NCI-H524 (cell line): ENCODE measurements at places on chromosomes 7 and 10.
A peak's percentile ranks its signal among the peaks of the same experiment; 100 is the strongest.

- no peak for DNase-seq
These were observed 171.0 kb upstream of the SHH start for GRCh38 chr7:155983176-155983815.

- DNase-seq = peak; percentile 17
These were observed 154.2 kb downstream of the SEMA3A start for GRCh38 chr7:84040355-84040754.

GRCh38 chr7:45160417-45160881 lies 2.9 kb downstream of the RAMP3 start:
- DNase-seq = no peak

DNA sequence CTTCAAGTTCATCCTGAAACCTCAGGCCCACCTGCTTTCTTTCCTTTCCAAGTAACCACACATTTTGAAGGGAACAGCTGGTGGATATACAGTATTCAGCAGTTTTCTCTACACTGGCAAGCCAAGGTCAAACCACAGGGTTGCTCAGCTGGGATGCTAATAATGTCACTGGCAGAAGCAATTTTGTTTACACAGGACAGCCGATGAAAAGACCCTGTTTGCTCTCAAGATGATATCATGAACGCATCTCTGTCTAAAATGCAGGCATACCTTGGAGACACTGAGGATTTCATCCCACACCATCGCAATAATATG lies 186.2 kb downstream of the USP6NL start:
- DNase-seq = no peak

- DNase-seq = no peak
These were observed 4.0 kb downstream of the CALD1 start for GRCh38 chr7:134783294-134784069.

DNA sequence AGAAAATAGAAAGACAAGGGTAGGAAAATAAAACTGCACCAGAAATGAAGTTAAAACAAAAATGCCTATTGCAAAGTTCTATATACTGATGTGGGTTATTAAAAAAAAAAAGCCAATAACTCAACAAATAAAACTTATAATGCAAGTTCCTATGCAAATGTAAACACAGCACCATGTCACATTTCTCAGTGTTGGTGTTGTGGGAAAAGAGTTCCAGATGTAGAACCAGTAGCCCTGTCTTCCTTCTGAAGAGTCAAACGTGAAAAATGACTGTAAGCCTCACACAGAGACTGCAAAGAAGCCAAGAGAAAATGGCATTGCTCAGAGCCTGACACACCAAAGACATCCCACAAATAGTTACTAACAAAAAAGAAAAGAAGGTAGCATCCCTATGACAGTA lies 10.1 kb downstream of the PON2 start:
- no peak for DNase-seq

GRCh38 chr7:117781707-117782106 lies 91.5 kb downstream of the CTTNBP2 start:
- no peak for DNase-seq

DNA sequence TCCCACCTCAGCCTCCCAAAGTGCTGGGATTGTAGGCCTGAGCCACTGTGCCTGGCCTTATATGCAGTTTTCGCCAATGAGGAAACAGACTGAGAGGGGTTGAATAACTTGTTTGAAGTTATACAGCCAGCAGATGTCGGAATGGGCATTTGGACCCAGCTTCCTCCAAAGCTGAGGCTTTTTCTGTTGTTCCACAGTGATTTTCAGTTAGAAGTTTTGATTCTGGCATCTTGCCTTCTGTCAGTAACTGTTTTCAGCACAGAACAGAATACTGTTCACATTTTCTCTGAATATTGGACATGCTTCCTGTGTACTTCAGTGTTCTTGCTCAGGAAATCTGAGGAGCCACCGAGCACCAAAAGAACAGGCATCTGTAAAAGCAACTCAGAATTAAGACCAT lies 287.2 kb downstream of the CAMK1D start:
- no peak for DNase-seq

DNA sequence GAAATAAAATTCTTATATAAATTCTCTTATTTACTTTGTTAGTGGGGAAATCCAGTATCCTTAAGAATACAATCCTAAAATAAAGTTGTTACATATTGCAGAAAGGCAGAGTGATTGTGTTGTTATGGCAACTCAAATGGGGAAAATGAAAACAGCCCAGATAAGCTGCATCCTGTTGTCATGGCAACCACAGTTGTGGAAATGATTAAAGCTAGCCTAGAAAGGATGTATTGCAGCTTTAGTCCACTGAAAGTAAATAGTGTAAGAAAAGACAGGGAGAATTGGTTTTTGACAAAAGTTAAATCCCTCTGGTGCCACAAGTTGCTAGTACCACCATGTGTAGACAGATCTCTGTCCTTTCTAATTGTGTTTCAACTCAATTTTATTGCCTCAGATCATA lies 43.2 kb downstream of the BTRC start:
- peak; percentile 25 for DNase-seq

GRCh38 chr7:139602143-139602722 lies 78.7 kb downstream of the CLEC2L start:
- peak; percentile 30 for DNase-seq

DNA sequence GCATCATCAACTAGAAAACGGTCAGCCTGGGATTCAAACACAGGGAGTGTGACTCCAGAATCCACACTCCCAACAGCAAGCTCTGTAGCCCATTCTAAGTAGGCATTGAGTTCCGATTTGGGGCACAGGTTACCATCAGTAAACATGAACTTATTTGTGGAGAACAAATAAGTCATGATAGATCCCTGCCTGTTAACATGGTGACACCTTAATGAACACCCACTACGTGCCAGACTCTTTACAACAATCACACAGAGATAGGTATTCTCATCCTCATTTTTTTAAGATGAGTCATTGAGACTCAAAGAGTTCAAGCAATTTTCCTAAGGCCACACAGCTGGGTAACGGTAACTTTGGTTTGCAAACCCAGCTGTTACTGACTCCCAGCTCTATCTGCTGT lies 91.5 kb downstream of the LYZL2 start:
- DNase-seq = no peak

DNA sequence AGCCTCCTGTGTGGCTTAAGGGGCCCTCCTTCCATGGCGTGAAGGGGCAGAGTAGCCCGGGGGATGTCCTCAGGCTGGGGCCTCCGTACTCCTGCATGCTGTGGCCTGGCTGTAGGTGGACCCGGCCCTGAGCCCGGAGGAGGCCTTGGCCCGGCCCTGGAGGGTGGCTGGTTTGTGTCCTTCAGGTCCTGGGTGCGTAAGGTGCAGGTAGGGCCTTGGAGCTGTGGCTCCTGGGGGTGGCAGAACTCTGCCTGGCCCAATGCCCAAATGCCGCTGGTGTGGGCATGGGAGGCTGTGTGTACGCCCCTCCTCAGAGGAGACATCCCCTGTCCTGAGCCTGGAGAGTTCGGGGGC lies 26.9 kb upstream of the AMZ1 start:
- DNase-seq = no peak
